ENCODE measurements at places on chromosomes 12 and 14.
A peak's percentile ranks its signal among the peaks of the same experiment; 100 is the strongest.

GRCh38 chr12:5264006-5264405 lies 167.9 kb upstream of the NTF3 start:
- DNase-seq = no peak

- DNase-seq = no peak
These were observed 8.6 kb downstream of the ATXN2 start for GRCh38 chr12:111590552-111590951.

DNA sequence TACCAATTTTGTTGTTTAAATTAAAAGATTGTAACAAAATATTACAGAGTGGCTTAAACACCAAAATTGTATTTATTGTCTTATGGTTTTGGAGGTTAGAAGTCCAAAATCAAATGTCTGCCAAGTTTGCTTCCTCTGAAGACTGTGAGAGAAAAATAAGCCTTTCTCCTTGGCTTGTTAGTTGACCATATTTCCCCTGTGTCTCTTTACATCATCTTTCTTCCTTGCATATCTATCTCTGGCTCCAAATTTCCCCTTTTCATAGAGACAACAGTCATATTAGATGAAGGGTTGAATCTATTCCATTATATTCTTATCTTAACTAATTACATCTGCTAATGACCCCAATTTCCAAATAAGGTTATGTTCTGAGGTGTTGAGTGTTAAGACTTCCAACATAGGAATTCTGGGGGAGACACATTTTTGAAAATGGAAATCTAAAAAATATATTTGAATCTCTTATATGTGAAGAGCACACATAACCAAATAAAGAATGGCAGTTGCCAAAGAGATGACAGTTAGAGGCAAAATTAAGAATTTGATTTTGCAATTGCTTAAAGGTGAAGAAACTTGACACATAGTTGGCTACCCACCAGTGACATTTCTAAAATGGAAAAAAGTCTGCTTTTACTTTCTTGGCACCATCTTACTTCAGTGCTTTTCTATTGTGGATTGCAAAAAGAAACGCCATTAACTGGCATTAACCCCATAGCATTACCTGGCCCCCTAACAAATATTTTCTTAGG lies 407.2 kb downstream of the FSCB start:
- no peak for DNase-seq

DNA sequence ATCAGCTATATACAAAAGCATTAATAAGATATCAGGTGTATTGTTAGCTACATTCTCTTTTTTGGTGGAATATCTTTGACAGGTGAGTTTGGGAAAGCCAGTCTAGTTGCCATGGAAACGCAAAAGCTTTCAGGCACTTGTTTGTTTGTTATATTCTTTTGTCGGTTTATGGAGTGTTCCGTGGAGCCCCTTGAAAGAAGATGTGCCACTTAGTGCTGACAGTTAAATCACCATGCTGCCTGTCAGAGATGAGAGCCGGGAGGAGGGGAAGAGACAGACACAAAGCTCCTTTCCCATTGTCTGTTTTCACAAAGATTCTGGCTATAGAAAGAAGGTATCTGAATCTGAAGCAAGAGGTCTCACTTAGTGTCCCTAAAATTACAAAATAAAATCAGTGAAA lies 170.8 kb downstream of the SNAPC1 start:
- no peak for DNase-seq

DNA sequence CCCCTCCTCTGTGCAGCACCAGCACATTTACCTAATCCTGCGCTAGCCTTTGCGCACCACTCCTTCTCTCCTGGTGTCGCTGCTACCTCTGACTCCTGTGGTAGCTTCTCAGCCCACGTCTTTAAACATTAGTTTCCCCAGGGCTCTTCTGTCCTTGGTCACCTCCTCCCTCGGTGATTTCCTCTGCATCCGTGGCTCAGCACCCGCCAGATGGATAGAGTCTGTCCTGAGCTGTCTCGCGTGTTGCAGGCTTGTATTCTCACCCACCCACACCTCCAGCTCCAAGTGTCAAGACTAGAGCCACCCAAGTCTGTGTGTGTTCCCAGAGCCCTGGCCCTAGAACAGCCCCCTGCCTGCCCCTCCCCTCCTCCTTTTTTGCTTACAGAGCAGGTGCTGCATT lies 83.2 kb downstream of the EML1 start:
- DNase-seq = no peak

DNA sequence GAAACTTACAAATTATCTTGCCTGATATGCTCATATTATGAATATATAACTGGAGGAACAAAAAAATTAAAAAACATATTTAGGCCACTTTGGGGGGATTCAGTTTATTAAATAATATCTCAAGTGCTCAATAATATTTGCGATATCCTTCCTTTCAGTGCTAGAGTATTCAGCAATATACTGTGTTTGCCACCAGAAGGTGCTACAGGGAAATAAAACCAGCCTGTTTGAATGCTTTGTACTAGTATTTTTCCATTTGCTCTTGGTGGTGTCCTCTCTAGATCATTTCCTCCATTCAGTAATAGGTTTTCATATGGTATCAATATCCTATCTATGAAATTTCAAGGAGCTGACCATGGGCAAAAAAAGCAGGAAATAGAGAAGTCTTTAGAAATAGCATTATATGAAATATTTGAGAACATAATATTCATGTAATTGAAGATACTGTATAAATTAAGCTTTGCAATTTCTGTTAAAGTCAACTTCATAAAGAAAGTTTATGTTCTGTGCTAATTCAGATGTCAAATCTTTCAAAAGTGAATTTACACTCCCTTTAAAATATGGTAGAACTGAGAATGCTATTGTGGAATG lies 106.2 kb upstream of the NAV3 start:
- no peak for DNase-seq

GRCh38 chr14:77122526-77123125 lies 19.0 kb downstream of the ZDHHC22 start:
- no peak for DNase-seq

DNA sequence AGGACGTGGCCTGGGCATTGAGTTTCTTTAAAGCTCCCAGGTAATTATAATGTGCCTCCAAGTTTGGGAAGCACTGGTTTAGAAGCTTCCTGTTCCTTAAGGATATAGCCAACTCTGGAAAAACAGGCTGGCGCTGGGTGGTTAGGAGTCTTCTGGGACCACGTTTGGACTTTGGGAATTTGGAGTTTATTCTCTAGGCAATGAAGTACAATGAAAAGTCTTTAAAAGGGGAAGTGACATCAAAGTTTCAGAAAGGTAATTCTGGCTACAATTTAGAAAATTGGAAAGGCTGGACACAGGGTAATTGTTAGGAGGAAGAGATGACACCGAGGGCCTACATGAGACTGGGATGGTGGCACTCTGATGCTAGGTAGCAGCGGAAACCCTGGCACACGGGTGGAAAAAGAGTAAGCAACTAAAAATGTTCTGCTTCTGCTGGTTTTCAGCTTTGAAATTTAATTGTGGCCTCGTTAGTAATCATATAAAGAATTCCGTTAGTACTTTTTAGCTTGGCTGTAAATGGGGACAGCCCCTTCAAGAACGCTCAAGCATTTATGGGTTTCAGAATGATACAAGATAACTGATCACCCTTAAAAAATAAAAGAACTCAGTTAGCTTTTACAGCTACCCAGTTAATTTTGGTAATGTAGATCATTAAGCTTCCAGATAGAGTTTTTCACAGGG lies 12.7 kb upstream of the DCP1B start:
- DNase-seq = no peak

GRCh38 chr12:2187195-2187945 lies 134.6 kb downstream of the CACNA1C start:
- DNase-seq = no peak

- DNase-seq = no peak
These were observed 73.7 kb downstream of the BBS10 start for GRCh38 chr12:76274420-76275083.

DNA sequence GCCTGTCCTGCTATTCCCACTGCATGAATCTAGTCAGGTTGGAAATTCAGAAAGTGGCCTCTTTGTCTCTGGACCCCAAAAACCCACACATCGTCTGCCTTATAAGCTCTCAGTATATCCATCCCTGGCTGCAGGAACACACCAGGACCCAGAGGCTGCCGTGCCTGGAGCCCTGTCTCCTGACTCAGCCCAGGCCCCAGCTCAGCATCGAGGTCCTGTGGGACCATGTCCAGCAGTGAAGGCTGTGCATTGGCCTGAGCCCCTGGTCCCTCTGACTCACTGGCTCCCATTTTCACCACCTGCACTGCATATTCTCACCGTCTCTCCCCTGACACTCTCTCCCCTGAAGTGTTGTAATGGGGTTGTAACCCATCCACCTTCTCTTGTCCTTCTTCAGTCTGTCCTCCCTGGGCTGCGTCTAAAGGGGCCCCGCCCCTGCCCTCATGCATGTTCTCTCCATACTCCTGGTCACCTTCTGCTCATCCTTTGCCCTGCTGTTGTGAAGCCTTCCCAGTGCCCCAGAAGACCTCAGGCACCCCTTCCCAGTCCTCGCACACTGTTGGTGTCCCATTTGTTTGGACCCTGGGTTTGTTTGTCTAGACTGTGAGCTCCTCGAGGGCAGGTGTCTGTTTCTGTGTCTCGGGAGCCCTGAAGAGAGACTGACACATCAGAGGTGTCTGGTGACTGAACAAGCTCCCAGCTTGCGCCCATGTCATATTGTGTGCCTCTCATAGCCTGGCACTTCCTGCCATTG lies 43.8 kb downstream of the EVL start:
- DNase-seq = no peak

DNA sequence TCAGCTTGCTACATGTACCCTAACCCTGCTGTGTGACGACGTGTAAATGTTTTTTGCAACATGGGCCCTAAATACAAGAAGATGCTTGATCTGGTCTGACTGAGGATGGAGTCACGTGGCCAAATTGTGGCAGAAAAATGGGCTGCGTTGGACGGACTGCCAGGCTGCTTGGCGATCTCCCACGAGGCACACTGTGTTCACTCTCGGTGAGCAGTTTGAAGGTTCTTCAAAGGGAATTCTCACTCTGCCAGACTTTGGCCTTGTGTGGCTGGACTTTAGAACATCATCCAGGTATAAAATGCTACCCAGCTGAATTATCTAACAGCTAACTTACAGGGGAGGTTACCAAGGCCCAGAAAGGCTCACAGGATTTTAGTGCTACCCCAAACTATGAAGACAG lies 85.1 kb downstream of the KDM2B start:
- DNase-seq = no peak

- no peak for DNase-seq
These were observed 38.0 kb upstream of the FOXN3 start for GRCh38 chr14:89454996-89455395.

- no peak for DNase-seq
These were observed 13.2 kb downstream of the PXN start for GRCh38 chr12:120252071-120252906.

- DNase-seq = no peak
These were observed 178.9 kb downstream of the KLHL28 start for GRCh38 chr14:44782775-44783238.

DNA sequence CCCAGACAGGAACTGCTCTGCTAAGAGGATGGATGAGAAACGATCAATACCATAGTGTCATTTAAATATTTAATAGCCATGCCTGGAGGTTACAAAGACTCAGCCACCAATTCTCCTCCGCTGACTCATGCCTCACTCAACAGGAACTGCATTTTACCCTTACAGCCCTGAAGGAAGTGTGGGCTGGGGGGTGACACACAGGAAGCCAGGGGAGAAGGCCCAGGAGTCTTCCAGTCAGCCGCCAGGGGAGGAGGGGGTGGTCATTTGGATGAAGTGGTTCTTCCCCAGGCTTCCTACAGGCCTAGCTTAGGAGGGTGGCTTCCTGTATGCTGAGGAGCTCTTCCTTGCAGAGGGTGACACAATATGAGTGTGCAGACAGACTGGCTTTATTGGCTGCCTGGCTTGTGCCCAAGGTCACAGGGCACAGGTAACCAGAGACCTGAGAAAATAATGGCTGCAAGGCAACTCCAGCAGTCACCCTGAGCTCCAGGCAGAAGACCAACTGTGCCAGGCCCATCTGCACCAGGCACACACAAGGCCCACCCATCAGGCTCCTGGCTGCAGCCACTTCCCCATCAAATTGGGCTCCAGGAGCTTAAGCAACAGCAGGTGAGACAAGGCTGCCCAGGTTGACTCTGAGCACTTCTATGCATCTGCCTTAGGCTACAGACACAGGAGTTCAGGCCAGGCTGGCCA lies 30.6 kb upstream of the RPLP0 start:
- peak; percentile 64 for DNase-seq

DNA sequence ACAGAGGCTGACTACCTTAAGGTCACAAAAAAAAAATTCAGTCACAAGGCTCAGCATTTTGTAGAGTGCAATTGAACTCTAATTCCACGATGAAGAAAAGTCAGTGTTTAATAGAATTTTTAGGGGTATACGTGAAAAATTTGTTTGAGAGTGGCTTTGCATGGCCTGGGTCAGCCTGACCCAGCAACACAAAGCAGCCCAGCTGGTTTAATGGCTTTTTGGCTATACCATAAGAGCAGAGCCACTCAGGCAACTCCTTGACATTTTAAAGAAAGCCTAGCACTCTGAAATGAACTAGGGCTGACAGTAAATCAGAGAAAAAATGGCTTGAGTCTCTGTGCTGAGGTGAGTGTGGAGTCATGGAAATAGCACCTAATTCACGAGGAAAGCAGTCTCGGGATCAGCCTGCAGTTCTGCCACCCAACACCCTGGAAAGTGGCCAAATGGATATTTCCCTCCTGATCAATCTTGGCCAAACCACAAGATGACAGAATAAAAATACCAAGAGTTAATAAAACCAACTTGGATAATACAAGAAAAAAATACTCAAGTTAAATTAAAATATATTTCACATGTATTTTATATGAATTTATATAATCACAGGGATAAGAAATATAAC lies 59.5 kb downstream of the GALNT4 start:
- DNase-seq = no peak

DNA sequence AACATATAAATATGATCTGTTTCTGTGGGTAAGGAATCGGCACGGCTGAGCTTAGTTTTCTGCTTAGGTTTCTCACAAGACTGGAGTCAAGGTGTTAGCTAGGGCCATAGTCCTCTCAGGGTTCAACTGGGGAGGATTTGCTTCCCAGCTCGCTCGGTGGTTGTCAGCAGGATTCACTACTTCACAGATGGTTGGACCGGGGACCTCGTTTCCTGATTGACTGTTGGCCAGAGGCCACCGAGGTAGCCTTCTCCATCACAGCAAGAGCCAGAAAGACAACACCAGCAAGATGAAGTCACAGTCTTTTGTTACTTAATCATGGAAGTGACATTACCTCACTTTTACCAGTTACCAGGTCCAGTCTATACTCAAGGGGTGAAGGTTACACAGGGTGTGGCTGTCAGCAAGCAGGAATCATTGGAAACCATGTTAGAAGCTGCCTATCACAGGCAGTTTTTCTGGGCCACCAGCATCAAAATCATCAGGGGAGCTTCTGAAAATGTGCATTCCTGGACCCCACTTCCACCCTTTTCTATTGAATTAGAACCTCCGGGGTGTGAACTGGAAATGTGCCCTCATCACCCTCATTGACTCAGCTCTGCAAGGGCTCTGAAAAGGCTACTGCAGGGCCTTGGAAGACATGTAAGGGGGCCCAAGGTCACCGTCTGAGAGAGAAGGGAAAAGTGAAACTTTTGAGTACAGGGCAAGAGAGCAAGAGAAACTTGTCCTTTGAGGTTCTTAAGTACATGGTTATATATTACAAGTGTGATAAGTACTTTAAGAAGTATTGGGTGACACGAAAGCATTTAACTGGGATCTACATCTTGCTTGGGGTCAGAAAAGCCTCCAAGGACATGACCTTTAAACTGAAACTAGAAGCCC lies 10.9 kb downstream of the COPS7A start:
- no peak for DNase-seq

GRCh38 chr12:1837541-1838204 lies 17.3 kb downstream of the LRTM2 start:
- no peak for DNase-seq
